Activated CD8-positive, alpha-beta memory T cell treated with anti-CD3 and anti-CD28 coated beads for 48 hours (primary cell): ENCODE measurements at places on chromosomes 6 and 20.

DNA sequence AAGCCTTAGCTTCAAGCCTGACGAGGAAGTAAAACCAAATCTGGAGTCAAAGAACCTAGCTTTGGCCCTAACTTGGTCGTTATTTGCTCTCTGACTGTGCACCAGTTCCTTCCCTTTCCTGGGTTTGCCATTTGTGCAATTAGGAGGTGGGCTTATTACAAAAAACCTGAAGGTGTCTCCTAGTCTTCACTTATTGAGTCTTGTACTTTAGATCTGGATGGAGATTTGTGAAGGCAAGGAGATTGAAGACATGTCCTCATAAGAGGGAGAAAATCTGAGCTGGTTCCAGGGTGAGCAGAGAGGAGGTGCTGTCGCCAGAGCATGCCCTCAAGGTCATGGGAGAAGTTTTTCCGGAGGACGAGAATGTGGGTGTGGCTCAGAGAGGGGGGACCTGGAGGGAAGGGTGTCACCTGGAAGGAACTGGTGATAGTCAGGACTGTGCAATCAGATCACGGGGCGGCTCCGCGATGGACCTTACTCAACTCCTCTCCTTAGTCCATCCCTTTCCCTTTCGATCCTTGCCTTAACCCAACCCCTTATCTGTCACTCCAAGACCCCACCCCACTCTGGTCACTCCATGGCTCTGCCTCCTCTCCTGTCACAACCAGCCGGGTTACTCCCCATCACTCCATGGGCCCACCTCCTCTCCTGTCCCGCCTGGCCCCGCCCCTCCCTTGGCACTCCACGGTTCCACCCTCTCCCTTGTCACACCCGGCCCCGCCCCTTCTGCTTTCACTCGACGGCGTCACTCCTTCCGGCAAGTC, 588 bp upstream of the ACSS2 start:
- DNase-seq: no peak

DNA sequence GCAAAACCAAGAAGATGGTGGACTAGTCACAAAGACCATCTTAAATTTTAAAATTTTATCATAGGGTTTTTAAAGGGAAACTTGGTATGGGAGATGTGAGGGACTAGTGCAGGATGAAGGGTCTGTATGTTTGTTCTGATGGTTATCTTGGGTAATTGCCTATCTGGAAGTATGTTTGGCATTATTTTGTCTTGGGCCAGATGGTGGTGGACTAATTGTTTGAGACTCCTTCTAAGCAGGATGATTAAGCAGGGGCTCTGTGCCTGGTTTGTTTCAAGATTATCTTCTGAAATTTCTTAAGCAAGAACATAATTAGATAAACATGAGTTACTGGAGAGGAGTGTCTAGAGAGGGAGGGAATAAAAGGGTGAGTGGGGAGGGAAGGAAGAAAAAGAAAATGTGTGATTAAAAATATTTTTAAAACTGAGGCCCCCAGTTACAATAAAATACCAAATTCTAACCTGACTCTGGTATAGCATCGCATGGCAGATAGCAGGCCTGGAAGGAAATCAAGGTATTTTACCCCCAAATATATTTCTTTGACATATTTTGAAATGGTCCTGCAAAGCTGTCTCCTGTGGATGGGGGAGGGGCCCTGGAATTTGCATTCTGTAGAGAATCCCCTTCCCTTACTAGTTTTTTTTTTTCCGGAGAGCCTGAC, 49.9 kb upstream of the FAM184A start:
- no peak for DNase-seq

- no peak for DNase-seq
Observed at GRCh38 chr6:116847227-116847626, 18.3 kb upstream of the GPRC6A start.

DNA sequence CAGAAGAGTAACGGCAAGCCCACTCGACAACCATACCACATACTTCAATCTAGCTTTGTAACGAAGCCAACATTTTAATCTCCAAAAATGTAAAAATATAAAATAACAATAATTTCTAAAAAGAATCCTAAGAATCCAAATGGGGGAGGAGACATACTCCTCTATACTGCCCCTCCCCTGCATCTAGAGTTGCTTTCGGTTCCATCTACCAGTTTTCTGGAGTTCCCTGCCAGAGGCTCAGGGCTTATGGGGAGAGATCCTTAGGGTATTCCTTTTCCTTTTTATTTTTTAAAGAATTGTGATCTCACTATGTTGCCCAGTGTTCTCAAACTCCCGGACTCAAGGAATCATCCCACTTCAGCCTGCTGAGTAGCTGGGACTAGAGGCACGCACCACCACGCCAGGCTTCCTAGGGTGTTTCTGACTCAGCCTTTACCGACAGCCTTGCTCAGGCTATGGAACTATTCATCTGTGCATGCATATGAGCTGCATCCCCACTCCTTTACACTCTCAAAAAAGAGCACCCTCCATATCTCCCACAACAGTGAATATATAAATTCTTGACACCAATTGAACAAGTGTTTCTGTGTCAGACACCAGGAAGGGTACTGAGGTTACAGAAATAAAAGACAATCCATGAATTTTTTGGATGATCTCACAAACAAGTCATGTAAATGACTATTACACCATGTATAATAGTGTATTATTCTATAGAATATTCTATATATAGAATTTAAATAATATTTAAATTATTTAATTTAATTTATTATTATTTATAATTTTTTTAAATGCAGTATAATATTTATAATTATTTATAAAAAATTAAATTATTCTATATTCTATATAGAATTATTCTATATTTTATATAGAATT, 40.7 kb upstream of the UBR2 start:
- DNase-seq: no peak

DNA sequence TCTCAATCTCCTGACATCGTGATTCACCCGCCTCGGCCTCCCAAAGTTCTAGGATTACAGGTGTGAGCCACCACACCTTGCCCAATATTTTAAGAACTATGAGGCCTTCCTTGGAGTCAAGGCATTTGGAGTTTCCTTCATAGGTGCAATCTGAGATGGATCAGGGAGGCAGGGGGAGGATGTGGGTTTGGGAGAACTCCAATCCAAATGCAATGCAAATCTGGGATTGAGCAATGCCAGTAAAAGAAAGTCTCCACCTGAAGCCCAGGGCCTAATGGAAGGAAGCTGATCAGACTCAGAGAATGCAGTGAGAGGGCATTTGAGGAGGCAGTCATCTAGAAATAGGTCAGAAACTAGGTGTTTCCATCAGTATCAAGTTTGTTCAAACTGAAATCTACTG, 21.2 kb downstream of the RSPH3 start:
- DNase-seq: no peak

DNA sequence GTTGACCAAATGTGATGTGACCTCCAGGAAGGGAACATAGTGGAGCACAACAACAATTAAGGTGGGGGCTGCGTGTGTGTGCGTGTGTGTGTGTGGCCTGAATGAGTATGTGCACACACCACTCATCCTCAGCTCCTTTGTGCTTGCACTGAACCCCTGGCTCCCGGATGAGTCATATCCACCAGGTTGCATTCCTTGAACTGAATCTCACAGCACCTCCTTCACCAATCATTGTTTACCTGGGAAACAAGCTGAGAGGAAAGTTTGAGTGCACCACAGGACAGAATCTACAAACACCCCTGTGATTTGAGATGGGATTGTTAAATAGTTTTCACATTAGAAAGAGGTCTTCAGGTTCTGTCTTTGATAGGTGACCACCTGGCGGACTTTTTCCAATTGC, 33.7 kb upstream of the GPR6 start:
- no peak for DNase-seq

GRCh38 chr6:109315341-109316110, 66.7 kb downstream of the CD164 start:
- no peak for DNase-seq

GRCh38 chr6:18262702-18263417, 1.5 kb downstream of the DEK start:
- DNase-seq: no peak

DNA sequence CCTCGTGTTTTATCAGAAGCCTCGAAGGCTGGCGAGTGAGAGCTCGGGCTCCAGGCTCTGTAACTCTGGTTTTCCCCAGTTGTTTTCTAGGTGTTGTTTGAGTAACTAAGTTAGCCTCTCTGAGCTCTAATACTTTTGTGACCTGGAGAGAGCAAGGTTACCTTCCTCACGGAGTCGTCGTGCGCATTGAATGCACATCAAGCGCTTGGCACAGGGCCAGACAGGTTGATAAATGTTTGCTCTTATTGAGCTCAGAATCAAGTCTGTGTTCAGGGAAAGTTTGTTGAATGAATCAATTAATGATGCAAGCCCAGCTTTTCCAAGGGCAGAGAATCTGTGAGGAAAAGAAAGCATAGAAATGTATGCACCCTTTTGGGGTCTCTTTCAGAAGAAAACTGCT, 33.5 kb downstream of the EDN3 start:
- no peak for DNase-seq

- DNase-seq: no peak
Observed at GRCh38 chr6:161101517-161101916, 109.9 kb downstream of the MAP3K4 start.

GRCh38 chr6:139903411-139904157, 529.1 kb upstream of the CITED2 start:
- DNase-seq: no peak

DNA sequence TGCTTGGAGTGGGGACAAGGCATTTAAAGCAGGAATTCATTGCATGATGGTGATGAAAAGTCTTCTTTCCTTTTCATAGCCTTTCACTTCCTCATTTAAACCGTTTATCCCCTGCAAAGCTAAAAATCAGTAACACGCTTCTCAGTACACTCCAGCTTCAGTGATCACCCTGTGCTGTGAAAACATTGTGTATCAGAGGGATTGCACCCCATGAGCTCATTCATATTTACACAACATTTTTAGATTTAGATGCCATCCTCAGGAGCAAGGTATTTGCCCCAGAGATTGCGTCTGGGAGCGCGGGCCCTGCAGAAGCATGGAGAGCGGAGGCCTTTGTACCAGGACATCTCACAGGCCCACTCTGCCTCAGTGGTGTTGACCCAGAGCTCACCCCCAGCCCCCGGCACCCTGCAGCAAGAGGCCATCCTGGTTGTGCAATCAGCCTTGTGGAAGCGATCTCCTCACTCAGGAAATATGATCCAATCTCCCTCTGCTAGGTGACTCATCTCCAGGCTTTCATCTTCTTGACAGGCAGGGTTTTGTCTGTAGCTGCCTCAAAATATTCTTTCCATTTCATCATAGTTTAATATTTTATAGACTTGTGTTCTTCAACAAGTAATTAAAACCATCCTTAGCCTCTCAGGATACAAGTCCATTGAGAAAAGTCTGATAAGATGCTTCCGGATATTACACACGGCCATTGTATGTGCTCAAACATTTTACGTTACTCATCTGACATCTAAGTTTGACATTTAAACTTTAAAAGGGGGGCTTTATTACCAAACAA, 38.9 kb upstream of the THBS2 start:
- no peak for DNase-seq

- no peak for DNase-seq
Observed at GRCh38 chr20:7841291-7841970, 98.8 kb downstream of the HAO1 start.

- no peak for DNase-seq
Observed at GRCh38 chr6:109498052-109498451, 15.0 kb upstream of the ZBTB24 start.

GRCh38 chr20:2125474-2126112, 24.0 kb downstream of the STK35 start:
- DNase-seq: no peak
